Activated CD4-positive, alpha-beta T cell treated with anti-CD3 and anti-CD28 coated beads for 36 hours (primary cell): ENCODE measurements at places on chromosomes 4 and X. TPM values are rescaled to one million over a fixed set of nuclear protein-coding genes. Genes with fewer than 3 reads are reported as not detected.

- H3K4me1 ChIP-seq = no peaks in the 10 kb centered on the region
- H3K36me3 ChIP-seq = no peaks in the 10 kb centered on the region
- no peak overlapping the region for H3K4me3 ChIP-seq
- no peaks in the 10 kb centered on the region for H3K27me3 ChIP-seq
Observed at GRCh38 chr4:5568931-5569330, 139.4 kb downstream of the EVC2 start.

GRCh38 chrX:38356401-38356800, 4.0 kb downstream of the OTC start:
- H3K4me3 ChIP-seq = no peak overlapping the region
- no peak for DNase-seq
- no peaks in the 10 kb centered on the region for H3K27me3 ChIP-seq
- no peak overlapping the region for H3K27ac ChIP-seq

Gene RTL9
- 0.09 TPM for total RNA-seq

Gene LAMP2
- 30.4 TPM for total RNA-seq
